ENCODE measurements at places on chromosomes 7 and 10. TPM values are rescaled to one million over a fixed set of nuclear protein-coding genes. Genes with fewer than 3 reads are reported as not detected.

DNA sequence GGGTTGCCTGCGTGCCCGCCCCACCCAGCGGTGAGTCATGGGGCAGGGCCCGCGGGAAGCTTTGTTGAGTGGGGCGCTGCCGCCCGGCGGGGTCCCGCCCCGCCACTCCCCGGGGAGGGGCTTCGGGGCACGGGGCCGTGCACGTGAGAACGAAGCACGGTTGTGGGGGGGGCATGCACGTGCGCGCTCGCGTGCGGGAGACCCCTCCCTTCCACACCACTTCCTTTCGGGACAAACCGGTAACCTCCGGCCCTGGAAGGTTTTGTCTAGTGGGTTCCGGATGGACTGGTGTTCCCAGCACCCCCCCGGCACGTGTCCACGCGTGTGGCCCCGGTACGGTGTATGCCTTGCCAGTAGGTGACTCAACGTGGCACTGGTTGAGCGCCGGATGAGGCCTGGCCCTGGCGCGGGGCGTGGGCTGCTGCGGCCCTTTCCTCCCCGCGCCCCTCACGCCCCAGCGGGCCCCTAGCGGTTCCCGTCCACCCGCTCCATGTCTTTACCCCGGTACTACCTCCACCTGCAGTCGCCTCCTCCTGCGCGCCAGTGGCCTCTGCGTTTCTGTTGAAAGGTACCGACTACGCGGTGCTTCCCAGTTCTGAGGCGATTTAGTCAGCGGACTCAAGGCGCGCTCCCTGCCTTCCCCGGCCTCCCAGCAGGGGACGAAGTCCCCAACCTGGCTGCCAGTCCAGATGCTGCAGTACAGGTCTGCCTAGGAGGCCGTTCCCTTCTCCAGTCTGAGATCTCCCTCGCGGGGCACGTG lies 3.1 kb downstream of the ADIRF start:
- peak; percentile 71 for DNase-seq

DNA sequence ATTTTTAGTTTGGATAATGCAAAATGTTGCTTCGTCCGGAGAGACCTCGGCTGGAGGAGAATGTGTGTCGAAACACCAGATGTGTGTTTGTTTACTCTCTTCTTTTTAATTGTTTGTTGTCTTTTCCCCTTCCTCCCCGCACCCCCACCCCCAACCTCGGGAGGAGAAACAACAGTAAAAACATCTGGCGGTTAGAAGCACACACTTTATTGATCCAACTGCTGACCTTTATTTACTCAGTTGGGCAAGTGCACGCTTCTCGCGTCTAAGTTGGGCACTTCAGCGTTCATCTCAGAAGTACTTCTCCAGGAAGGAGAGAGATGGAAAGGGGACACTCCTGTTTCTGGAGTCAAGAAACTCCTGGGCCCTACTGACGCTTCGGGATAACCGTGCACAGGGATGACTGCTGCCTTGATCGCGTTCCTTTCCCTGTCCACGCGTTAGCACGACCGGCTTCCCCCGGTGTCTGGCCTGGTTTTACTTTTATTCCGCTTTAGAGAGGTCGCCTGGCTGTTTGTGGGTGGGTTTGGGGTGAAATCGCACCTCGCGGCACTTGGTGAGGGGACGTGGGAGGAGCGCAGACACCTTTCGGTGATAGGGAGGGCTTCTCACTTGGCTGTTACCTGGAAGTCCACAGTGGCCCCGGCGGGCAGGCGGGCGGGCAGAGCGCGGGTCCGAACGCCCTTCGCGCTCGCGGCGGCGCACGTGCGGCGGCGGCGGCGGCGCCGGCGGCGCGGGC lies 168.3 kb upstream of the PPP1R3A start:
- DNase-seq: no peak

DNA sequence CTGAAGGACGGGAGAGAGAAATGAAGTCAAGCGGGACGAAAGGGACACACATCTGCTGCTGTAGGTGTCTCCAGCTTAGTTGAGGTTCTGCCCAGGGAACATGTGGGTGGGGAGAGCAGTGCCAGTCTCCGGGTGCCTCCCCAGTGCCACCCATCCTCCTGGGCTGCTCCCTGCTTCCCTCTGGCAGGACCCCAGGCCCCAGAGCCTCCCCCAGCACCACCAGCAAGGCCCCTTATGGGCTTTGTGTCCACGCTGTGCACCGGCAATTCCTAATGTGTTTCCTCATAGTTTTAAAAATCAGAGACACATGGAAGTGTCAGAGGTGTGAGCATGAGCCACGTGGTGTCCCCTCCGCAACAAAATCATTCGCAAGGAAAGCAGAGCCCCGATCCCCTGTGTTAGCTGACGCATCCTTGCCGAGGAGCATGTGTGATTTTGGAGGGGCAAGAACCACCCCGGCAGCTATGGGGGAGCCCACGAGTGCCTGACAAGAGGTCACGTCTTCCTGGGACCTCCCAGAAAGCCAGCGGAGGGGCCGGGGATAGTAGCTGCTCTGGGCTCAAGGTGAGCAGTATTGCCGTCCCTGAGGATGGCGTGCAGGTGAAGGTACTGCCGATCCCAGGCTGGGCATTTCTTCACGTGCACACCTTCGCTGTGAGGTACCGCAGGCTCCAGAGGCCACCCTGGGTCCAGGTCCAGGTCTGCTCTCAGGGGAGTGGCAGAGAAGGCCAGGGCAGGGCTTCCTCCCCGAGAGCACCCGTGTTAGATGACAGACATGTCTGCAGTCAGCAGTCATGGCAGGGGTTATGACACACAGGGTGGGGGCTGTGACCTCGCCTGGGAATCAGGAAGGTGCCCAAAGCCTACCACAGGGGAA lies 448.2 kb upstream of the FOXK1 start:
- no peak for DNase-seq

- DNase-seq: peak; percentile 93
These were observed 15.6 kb downstream of the PDAP1 start for GRCh38 chr7:99392659-99393354.

Gene VSTM4
- total RNA-seq: 0.35 TPM

Gene OR13A1
- total RNA-seq: 0.15 TPM

Gene DEPP1
- total RNA-seq: 1.7 TPM

Gene FRA10AC1
- total RNA-seq: 12.4 TPM

Measured in H9 (cell line).